Mammary epithelial cell (primary cell): ENCODE measurements at places on chromosomes 7 and 10. TPM values are rescaled to one million over a fixed set of nuclear protein-coding genes. Genes with fewer than 3 reads are reported as not detected.

The FOXI2 gene
- total RNA-seq: not detected in 2 replicates

The NKX2-3 gene
- total RNA-seq: not detected in 2 replicates

The HOXA6 gene
- 4.7 TPM for total RNA-seq

The TUBB8 gene
- not detected in 2 replicates for total RNA-seq

The FANK1 gene
- total RNA-seq: 1.1 and 3.4 TPM in 2 replicates

The VENTX gene
- not detected in 2 replicates for total RNA-seq

The AP1S1 gene
- 102 TPM for total RNA-seq

The NPY4R2 gene
- not detected for total RNA-seq

The LLCFC1 gene
- total RNA-seq: not detected

The A1CF gene
- not detected for total RNA-seq

The FZD1 gene
- total RNA-seq: 17.7 TPM

The SMIM30 gene
- 80.5 TPM for total RNA-seq

The ATG9B gene
- 0.54 and 0.94 TPM in 2 replicates for total RNA-seq

The SPACDR gene
- not detected for total RNA-seq

The FAM25C gene
- total RNA-seq: not detected

The SPDYE6 gene
- total RNA-seq: not detected

The CDHR1 gene
- total RNA-seq: 8.8 TPM

The PPP1R3C gene
- 0.49 and 0.61 TPM in 2 replicates for total RNA-seq

The PTPRN2 gene
- total RNA-seq: 0.28 and 0.91 TPM in 2 replicates

The EBLN1 gene
- not detected for total RNA-seq

The CYP17A1 gene
- total RNA-seq: not detected

The OR2A7 gene
- 9.5 TPM for total RNA-seq

The WIPF3 gene
- 0.50 TPM for total RNA-seq

The ELMO1 gene
- 9.5 TPM for total RNA-seq

The UBE2D1 gene
- 13.9 and 14.5 TPM in 2 replicates for total RNA-seq

The PLAU gene
- 328 and 712 TPM in 2 replicates for total RNA-seq

The OAT gene
- 116 and 225 TPM in 2 replicates for total RNA-seq

The TMEM139 gene
- total RNA-seq: 38.8 TPM

The SMO gene
- 7.6 and 10.4 TPM in 2 replicates for total RNA-seq

The SLC26A3 gene
- total RNA-seq: not detected

The OPTN gene
- 142 and 176 TPM in 2 replicates for total RNA-seq

The HGF gene
- not detected in 2 replicates for total RNA-seq

The ZNF365 gene
- total RNA-seq: 13.0 TPM

The DPYSL4 gene
- total RNA-seq: 5.6 and 7.5 TPM in 2 replicates

The MBL2 gene
- total RNA-seq: not detected

The KCNIP2 gene
- total RNA-seq: 0.67 TPM

The OR2A1 gene
- not detected in 2 replicates for total RNA-seq

The SLC26A4 gene
- 0.17 TPM for total RNA-seq

The WDR86 gene
- not detected in 2 replicates for total RNA-seq

The ZNF800 gene
- 28.2 TPM for total RNA-seq

The OR6B1 gene
- total RNA-seq: not detected

The ADAM22 gene
- 0.33 TPM in 1 of 2 replicates, not detected in the other for total RNA-seq

The OR6V1 gene
- total RNA-seq: not detected in 2 replicates

The CUBN gene
- total RNA-seq: 0.24 and 0.28 TPM in 2 replicates

The HTRA1 gene
- 311 TPM for total RNA-seq

The AKR1B15 gene
- total RNA-seq: not detected

The FGFBP3 gene
- total RNA-seq: 0.68 and 0.69 TPM in 2 replicates

The ZNF282 gene
- total RNA-seq: 44.9 and 57.8 TPM in 2 replicates

The FEZF1 gene
- total RNA-seq: not detected in 2 replicates

The CFAP58 gene
- 1.0 and 1.6 TPM in 2 replicates for total RNA-seq

The GIMAP1 gene
- not detected for total RNA-seq

The GRID2IP gene
- total RNA-seq: not detected in 2 replicates

The C10orf143 gene
- total RNA-seq: 1.3 TPM

The SPOCK2 gene
- 0.49 and 0.86 TPM in 2 replicates for total RNA-seq
